ENCODE measurements at places on chromosomes 5 and 9.

GRCh38 chr5:93622240-93622885, 39.3 kb downstream of the NR2F1 start:
- no peak for DNase-seq

DNA sequence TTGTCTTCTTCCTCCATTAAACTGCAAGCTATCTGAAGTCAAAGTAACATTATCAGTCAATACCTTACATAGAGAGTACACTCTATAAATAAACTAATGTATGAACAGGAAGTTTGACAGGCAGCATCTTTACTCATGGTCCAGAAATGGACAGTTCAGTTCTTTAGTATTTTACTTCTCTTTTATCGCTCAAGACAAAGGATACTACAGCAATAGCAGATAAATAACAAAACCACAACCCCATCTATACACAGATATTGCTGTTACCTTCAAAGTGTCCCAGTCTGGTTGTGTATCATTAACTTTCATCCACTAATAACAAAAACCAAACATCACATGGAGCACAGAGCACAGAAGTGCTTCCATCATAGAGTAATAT, 46.4 kb downstream of the SEMA5A start:
- DNase-seq: no peak

GRCh38 chr9:32550150-32550561, 2.0 kb upstream of the SMIM27 start:
- DNase-seq: no peak

GRCh38 chr5:63125862-63126261, 547.2 kb downstream of the LRRC70 start:
- DNase-seq: no peak

- no peak for DNase-seq
Observed at GRCh38 chr5:143243103-143243502, 160.4 kb downstream of the NR3C1 start.

DNA sequence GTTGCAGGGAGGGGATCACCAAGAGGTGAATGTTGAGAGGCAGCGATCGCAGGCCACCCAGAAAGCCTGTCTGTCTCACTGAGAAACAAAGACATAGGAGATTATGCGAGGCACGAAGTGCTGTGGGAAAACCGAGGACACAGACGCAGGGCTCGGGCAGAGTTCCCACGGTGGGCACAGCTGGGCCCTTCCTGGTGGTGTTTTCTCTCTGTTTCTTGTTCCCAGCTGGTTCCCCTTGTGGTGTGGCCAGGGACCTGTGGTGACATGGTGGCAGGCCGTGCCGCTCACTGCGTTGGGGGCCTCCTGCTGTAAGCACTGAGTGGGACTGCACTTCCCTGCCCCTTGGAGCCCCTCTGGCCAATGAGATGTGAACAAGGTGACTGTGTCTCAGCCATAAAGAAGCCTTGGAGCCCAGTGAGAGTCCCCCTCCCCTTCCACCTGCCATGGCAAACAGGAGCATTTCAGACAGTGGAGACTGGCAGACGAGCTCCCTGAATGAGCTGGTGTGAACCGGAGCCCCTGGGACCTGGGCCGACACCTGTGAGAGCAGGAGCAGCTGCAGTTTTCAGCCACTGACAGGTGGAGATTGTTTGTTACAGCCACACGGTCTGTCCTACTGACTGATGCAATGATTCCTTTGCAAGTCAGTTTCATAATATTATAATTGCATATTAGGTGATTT, 13.2 kb upstream of the IRX4 start:
- no peak for DNase-seq

DNA sequence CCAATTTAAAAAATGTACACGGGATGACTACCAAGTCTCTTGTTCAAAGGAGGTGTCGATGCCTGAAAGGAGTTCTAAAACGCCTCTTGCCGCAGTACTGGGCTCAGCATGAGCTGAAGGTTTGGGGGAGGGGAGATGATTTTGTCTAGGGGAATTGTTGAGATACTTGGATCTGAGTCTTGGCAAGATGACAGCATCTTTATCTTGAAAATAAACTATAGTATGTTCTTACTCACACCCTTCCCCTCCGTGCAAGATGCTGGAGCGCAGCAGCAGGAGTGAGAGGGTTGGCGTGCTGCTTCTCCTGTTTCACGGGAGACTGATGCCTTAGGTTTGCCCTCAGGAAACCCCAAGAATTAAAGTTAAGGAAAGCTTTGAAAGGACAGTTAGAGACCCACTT, 47.3 kb downstream of the FAM78A start:
- no peak for DNase-seq

DNA sequence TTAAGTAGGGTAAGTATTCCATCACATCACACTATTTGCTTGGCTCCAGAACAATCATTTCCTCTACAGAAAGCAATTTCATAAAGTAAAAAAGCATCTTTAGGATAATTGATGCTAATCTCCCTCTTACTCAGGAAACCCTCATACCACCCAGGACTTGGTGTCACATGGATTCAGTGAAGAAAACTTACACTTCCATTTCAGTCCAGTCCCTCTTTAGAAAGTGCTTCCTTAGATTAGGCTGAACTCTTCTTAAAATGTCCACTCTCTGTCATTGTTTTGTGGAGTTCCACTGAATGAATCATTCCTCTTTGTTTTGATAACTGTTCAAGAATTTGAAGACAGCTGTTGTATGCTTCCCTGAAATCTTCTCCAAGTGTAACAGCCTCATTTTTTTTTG, 144.0 kb upstream of the ZNF462 start:
- DNase-seq: no peak

GRCh38 chr5:97111616-97112015, 30.8 kb downstream of the LIX1 start:
- DNase-seq: no peak

DNA sequence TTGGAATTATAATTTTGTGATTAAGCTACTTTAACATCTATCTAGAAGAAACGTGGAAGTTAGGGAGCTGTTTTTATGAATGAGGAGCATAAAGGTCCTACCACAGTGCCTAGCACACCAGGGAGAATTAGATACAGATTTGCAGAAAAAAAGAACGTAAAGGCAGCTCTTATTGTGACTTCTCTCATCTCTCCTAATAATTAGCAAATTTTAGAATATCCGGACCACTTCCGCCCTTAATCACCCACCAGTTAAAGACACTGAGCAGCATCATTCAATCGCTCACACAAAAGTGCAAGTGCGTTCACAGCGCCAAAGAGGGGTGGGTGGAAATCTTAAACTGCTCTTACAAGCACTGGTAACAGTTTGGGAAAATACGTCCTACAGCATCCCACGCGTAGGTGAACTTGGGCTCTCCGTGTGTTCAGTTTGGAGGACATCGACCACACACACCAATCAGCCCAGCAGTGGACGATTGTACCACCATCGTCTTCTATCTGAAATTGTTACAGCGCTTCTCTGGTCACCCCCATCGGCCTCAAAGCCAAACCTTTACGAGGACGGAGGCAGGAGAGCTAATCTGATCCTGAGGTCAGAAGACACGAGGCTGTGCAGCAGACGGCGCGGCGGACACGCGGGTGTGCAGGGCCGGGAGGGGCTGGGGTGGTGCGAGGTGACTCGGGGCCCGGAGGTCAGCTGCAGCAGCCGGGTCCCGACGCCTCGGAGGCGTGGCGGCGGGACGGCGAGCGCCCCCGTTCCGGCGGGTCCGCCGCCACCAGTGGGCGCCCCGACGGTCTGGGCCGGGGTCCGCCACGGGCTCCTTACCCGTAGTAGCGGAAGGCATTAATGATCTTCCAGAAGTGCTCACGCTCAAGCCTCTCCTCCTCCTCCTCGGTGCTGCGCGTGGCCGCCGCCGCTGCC, 646 bp downstream of the CARNMT1 start:
- peak; percentile 3 for DNase-seq

DNA sequence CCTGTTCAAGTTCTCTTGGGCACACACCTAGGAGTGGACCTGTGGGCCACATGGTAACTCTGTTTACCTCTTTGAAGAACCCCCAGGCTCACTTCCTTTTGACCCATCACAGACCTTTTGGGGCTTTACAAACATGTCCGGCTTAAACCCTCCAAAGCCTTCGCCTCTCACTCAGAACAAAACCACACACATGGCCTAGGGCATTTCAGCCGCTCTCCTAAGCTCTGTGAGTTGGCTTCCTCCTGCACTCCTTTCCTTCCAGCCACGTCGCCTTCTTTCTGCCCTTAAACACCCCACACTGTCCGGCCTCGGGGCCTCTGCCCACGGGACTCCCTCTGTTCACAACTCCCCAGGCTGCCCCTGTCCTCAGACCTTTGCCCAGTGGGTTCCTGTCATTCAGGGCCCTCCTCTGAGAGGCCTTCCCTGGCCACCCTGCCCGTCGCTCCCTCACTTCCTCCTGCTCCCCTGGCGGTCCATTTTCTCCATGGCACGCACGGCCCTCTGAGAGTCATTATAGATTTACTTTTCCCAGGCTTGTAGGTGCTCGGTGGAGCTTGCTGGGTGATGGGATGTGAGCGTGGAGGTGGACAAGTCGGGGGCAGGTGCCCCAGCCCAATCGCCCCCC, 1.9 kb downstream of the DOK3 start:
- no peak for DNase-seq
